ENCODE measurements at places on chromosomes 6 and 20.
A peak's percentile ranks its signal among the peaks of the same experiment; 100 is the strongest.

- H3K4me1 ChIP-seq, result no peaks in the 10 kb centered on the region
- H3K4me3 ChIP-seq, result no peak overlapping the region
- H3K27ac ChIP-seq, result no peak overlapping the region
- no peak for DNase-seq
- no peaks in the 10 kb centered on the region for H3K27me3 ChIP-seq
Measured at GRCh38 chr6:49299279-49299678, 163.8 kb downstream of the MMUT start.

GRCh38 chr20:47358672-47359529, 2.4 kb upstream of the ZMYND8 start:
- DNase-seq, result peak; percentile 75
- H3K27ac ChIP-seq, result peak overlapping the region; percentile 94
- H3K27me3 ChIP-seq, result no peaks in the 10 kb centered on the region
- peaks cover 42% of the 10 kb centered on the region for H3K4me1 ChIP-seq

DNA sequence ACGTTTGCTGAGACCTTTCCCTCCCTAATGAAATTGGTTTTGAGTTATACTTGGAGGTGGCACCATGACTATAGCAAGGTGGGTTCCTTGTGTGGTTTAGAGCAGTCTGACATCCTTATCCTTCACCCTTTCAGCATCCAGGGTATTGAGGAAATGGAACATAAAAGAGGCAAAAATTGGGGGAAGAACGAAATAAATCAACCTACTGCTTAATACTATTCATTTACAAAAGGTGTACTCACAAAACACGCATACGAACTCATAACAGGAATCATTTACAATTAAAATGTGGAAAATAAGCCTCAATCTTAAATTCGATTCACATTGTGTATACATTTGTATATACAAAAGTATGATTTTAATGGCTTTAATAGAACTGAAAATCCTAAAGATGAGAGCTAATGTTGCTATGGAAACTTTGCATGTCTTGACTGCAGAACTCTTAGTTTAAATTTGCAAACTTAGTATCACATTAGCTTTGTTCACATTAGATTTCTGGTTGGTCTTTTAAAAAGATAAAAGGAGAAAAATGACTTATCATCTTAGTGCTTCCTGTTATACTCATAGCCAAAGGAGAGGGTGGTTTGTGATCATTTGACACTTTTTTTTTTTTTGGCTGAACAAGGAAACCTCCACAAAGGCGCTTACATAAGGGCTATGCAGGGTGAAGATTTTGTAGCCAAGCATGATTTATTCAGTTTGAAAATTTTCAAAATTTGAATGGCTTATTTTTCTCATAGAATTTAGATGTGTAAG, 76.1 kb upstream of the ATXN1 start:
- H3K27ac ChIP-seq, result no peak overlapping the region
- no peak overlapping the region for H3K4me3 ChIP-seq
- no peak for DNase-seq
- H3K27me3 ChIP-seq, result no peaks in the 10 kb centered on the region

DNA sequence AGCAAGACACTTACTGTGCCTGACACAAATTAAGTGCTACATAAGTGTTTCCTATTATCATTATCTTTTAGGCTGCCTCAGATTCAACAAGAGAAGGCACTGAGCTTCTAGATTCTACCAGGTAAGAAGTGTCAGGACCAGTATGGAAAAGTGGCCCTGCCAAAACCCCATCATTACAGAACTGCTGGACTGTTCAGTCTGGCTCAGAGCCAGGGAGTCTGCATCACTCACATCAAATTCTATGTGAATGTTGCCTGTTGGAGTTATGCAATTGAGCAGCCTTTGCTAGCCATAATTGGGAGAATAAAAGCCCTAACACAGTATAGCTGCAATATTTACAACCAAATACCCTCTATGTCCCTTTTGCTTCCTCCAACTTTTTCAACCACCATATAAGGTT, 70.9 kb downstream of the ATG5 start:
- no peak overlapping the region for H3K27ac ChIP-seq
- H3K36me3 ChIP-seq, result no peaks in the 10 kb centered on the region
- no peaks in the 10 kb centered on the region for H3K27me3 ChIP-seq
- H3K4me1 ChIP-seq, result no peaks in the 10 kb centered on the region
- no peak for DNase-seq

GRCh38 chr6:168376120-168376519, 56.5 kb upstream of the DACT2 start:
- H3K27me3 ChIP-seq, result no peaks in the 10 kb centered on the region
- H3K4me1 ChIP-seq, result no peaks in the 10 kb centered on the region
- peaks cover 33% of the 10 kb centered on the region for H3K36me3 ChIP-seq
- no peak for DNase-seq
- no peak overlapping the region for H3K27ac ChIP-seq

- no peak overlapping the region for H3K4me3 ChIP-seq
- no peaks in the 10 kb centered on the region for H3K4me1 ChIP-seq
- no peaks in the 10 kb centered on the region for H3K36me3 ChIP-seq
- DNase-seq, result peak; percentile 27
- no peak overlapping the region for H3K27ac ChIP-seq
- H3K27me3 ChIP-seq, result no peaks in the 10 kb centered on the region
Measured at GRCh38 chr20:45304464-45304999, 2.1 kb upstream of the RBPJL start.

Data from H9 (cell line).